ENCODE measurements at places on chromosomes 1 and 21. TPM values are rescaled to one million over a fixed set of nuclear protein-coding genes. Genes with fewer than 3 reads are reported as not detected.

The LCE1E gene
- not detected for total RNA-seq

The KRTAP19-1 gene
- not detected for total RNA-seq

The C8B gene
- total RNA-seq = 0.12 TPM

The S100A1 gene
- total RNA-seq = not detected

The CD5L gene
- not detected for total RNA-seq

The SPATA45 gene
- total RNA-seq = not detected

The LCE6A gene
- not detected for total RNA-seq

The NCDN gene
- total RNA-seq = 19.8 TPM

The NTMT2 gene
- total RNA-seq = not detected

The AMY2B gene
- total RNA-seq = 35.4 TPM

The CTPS1 gene
- total RNA-seq = 28.4 TPM

DNA sequence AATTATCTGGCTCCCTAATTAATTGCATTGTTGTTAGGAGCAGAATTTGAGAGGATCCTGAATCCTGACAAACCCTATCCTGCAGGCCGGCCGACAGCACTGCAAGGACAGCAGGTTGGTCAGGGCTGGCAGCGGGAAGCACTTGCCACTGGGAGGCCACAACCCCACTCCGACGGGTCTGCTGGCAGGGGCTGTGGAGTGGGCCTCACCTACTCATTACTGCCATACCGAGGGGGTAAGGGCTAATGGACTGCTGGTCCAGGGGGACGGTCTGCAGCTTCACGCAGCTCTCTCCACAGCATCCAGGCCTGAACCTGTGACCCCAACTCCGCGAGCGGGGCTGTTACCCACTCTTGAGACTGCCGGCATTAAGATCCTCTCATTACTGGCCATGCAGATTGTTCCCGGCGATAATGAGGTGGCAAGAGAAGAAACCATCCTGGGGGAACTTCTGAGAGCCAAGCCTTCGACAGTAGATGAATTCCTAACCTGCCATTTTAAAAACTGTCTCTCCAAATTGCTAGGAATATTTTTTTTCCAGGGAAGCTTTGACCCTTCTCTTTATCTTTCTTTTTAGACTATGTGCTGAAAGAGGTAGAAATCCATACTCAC, 501.3 kb downstream of the OMA1 start:
- no peak for DNase-seq
- no peaks in the 10 kb centered on the region for H3K4me1 ChIP-seq
- no peak overlapping the region for H3K27ac ChIP-seq

- H3K4me1 ChIP-seq = peaks cover 25% of the 10 kb centered on the region
- H3K27me3 ChIP-seq = peaks cover 3% of the 10 kb centered on the region
- H3K27ac ChIP-seq = no peak overlapping the region
- no peak overlapping the region for H3K4me3 ChIP-seq
Measured at GRCh38 chr1:32869923-32870614, 643 bp downstream of the FNDC5 start.

GRCh38 chr1:70204600-70204999, 779 bp downstream of the LRRC40 start:
- no peaks in the 10 kb centered on the region for H3K27me3 ChIP-seq
- no peak for DNase-seq
- H3K4me3 ChIP-seq = peak overlapping the region; percentile 81

DNA sequence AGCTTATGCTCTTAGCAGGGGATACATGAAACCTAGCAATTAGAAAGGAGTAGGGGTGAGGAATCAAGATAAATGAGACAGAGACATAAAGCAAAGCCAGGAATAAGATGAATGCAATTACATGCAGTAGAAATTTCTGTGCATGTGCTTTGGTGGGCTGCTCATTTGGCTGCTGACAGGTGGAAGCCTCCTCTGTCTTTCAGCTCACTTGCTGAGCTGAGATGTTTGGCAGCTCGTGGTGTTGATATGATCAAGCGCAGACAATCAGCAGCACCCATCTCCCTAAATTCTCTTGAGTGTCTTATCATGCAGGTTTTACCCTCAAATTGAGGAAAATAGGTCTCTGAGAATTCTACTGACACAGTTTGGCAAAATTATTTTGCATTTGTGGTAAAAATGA, 108.3 kb upstream of the CD34 start:
- H3K36me3 ChIP-seq = no peaks in the 10 kb centered on the region
- H3K4me3 ChIP-seq = no peak overlapping the region
- DNase-seq = no peak
- H3K4me1 ChIP-seq = no peaks in the 10 kb centered on the region

- H3K4me3 ChIP-seq = peak within 1 kb of the TSS; percentile 93
- no peaks in the 10 kb centered on the region for H3K36me3 ChIP-seq
- H3K4me1 ChIP-seq = peaks cover 37% of the 10 kb centered on the region
- DNase-seq = peak; percentile 78
- peak within 1 kb of the TSS; percentile 64 for H3K27ac ChIP-seq
Measured at GRCh38 chr21:43718872-43719747, at the start of gene PDXK. Gene PDXK, plus strand, starts transcription at chr21:43719129. Its CDS starts 166 bp downstream, at chr21:43719295.

GRCh38 chr1:10319750-10320149, 79.1 kb upstream of the PGD start:
- H3K4me1 ChIP-seq = no peaks in the 10 kb centered on the region
- H3K4me3 ChIP-seq = no peak overlapping the region
- no peaks in the 10 kb centered on the region for H3K27me3 ChIP-seq
- H3K36me3 ChIP-seq = peaks cover 2% of the 10 kb centered on the region
- no peak for DNase-seq

GRCh38 chr1:30670240-30671060, 52.9 kb downstream of the MATN1 start:
- H3K4me3 ChIP-seq = no peak overlapping the region
- H3K36me3 ChIP-seq = no peaks in the 10 kb centered on the region
- H3K27ac ChIP-seq = no peak overlapping the region
- no peaks in the 10 kb centered on the region for H3K4me1 ChIP-seq
- DNase-seq = no peak
- H3K27me3 ChIP-seq = peaks cover 28% of the 10 kb centered on the region

- no peaks in the 10 kb centered on the region for H3K27me3 ChIP-seq
- H3K36me3 ChIP-seq = no peaks in the 10 kb centered on the region
- no peak overlapping the region for H3K27ac ChIP-seq
- DNase-seq = no peak
- H3K4me3 ChIP-seq = no peak overlapping the region
Measured at GRCh38 chr1:229046251-229046853, 224.6 kb upstream of the RAB4A start.

DNA sequence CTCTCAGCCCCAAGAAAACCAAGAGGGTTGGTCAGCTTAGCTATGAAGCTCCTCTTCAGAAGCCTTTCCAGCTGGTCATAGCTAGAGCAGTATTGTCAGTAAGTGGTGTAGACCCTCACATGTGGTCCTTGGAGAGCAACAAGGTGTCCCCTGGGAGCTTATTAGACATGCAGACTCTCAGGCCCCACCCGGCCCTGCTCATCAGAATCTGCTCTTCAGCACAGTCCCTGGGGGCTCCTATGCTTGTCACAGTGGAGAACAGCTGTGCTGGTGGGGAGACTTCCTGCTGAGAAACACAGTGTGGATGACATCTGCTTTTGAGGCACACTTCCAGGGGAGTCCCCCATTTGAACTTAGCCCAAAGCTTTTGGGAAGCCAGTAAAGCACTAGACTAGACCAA, 21.9 kb upstream of the NEK2 start:
- H3K27me3 ChIP-seq = peaks cover 10% of the 10 kb centered on the region
- H3K36me3 ChIP-seq = no peaks in the 10 kb centered on the region
- H3K27ac ChIP-seq = no peak overlapping the region
- DNase-seq = peak; percentile 5
- H3K4me3 ChIP-seq = no peak overlapping the region

DNA sequence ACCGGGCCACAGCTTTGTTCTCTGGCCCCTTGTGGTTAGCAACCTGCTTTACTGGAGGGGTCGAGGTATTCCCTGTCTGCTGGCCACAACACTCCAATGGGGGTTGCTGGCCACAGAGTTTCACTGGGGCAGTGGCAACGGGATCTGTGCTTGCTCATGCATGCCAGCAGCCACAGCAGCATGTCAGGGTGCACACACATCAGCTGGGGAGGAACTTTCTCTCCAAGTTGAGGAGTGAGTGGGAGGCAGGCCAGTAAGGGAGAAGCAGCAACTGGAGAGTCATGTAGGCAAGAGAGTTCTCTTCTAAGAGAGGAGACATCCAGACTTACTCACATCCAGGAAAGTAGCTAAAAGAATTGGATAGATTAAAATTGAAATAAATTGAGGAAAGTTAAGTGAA, 38.0 kb downstream of the SAMD13 start:
- no peak overlapping the region for H3K4me3 ChIP-seq
- peaks cover 3% of the 10 kb centered on the region for H3K27me3 ChIP-seq
- H3K27ac ChIP-seq = no peak overlapping the region
- DNase-seq = no peak
- no peaks in the 10 kb centered on the region for H3K4me1 ChIP-seq

DNA sequence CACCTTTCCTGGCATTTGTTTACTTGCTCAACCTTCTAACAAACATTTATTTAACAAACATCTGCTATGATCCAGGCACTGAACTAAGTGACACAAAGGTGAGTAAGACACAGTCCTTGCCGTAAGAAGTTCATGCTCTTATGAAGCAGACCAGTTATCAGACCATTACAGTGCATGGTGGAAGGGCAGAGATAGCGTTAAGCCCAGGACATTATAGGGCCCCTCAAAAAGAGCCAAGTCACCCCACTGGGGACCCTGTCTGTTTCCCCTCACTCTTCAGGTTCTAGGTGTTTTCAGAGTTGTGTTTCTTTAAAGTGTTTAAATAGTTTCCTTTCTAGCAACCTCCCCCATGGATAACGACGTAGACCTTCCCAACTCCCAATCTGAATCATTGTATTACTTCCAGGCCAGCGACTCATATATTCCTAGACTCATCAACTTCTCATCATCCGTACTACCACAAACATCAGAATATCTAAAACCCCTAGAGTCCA, 39.3 kb downstream of the TCP10L start:
- no peaks in the 10 kb centered on the region for H3K4me1 ChIP-seq
- no peak overlapping the region for H3K27ac ChIP-seq

GRCh38 chr1:69862906-69863305, 295.2 kb downstream of the LRRC7 start:
- DNase-seq = no peak
- H3K36me3 ChIP-seq = no peaks in the 10 kb centered on the region
- H3K4me3 ChIP-seq = no peak overlapping the region
- no peaks in the 10 kb centered on the region for H3K27me3 ChIP-seq
- no peak overlapping the region for H3K27ac ChIP-seq
- no peaks in the 10 kb centered on the region for H3K4me1 ChIP-seq

GRCh38 chr1:18446751-18447150, 34.0 kb upstream of the KLHDC7A start:
- no peaks in the 10 kb centered on the region for H3K36me3 ChIP-seq
- H3K27me3 ChIP-seq = no peaks in the 10 kb centered on the region
- H3K4me3 ChIP-seq = no peak overlapping the region

DNA sequence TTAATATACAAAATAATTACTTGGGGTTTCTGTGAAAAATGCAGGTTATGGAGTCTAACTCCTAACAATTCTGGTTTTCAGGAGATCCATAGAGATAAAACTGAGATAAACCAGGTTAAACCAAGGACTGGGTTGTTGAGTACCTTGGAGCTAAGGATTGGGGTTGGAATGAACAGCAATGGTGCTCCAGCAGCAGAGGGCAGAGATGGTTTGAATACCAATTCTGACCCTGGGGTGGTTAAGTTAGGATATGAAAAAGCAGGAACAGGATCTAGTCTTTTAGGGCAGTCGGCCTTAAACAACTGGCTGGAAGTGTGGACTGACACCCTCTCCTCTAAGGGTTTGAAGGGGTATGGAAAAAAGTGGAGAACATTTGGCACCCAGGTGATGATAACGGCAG, 53.0 kb downstream of the UROD start:
- H3K4me3 ChIP-seq = no peak overlapping the region
- no peaks in the 10 kb centered on the region for H3K4me1 ChIP-seq
- DNase-seq = no peak
- no peak overlapping the region for H3K27ac ChIP-seq
- H3K27me3 ChIP-seq = no peaks in the 10 kb centered on the region

GRCh38 chr1:53340660-53341520, 13.0 kb upstream of the LRP8 start:
- no peaks in the 10 kb centered on the region for H3K36me3 ChIP-seq
- no peak for DNase-seq
- H3K27ac ChIP-seq = no peak overlapping the region
- no peak overlapping the region for H3K4me3 ChIP-seq

DNA sequence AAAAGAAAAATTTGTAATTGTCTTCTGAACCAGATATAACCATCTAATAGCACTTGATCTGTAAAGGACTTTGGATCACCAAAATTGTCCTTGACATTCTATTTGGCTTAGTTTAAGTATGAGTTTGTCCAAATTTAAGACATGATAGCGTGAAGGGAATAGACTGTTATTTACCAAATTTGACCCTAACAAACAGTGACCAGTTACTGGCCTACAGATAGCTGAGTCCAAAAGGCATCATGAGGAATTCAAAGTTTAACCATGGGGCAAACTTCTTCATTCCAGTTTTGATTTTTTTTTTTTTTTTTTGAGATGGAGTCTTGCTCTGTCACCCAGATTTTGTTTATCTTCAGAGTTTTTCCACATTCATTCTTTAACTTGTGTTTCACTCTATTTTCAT, 38.5 kb downstream of the CLIC4 start:
- H3K27ac ChIP-seq = no peak overlapping the region
- no peak for DNase-seq
- H3K27me3 ChIP-seq = no peaks in the 10 kb centered on the region
- H3K4me1 ChIP-seq = no peaks in the 10 kb centered on the region

- H3K27ac ChIP-seq = no peak overlapping the region
- no peak overlapping the region for H3K4me3 ChIP-seq
- H3K4me1 ChIP-seq = no peaks in the 10 kb centered on the region
- DNase-seq = no peak
- peaks cover 7% of the 10 kb centered on the region for H3K27me3 ChIP-seq
Measured at GRCh38 chr1:157799996-157800395, 19.9 kb downstream of the FCRL1 start.

- no peak overlapping the region for H3K27ac ChIP-seq
- H3K36me3 ChIP-seq = no peaks in the 10 kb centered on the region
- no peak overlapping the region for H3K4me3 ChIP-seq
- H3K27me3 ChIP-seq = no peaks in the 10 kb centered on the region
- H3K4me1 ChIP-seq = no peaks in the 10 kb centered on the region
- no peak for DNase-seq
Measured at GRCh38 chr1:48684381-48684780, 92.3 kb downstream of the BEND5 start.

DNA sequence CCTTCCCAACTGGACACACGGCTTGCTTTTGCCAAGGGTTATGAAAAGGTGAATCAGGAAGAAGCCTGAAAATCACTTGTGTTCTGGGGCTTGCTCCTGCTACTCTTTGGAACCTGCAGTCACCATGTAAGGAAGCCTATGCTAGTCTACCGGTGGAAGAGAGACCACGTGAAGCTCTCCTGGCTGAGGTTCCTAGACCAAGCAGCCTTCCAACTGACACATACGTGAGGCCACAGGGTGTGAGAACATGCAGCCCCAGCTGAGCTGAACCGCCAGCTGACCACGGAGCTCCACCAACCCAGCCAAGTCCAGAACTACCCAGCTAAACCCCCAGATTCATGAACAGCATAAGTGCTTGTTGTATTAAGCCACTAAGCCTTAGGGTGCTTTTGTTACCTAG, 72.8 kb upstream of the KRTAP19-8 start:
- no peak for DNase-seq
- H3K36me3 ChIP-seq = no peaks in the 10 kb centered on the region
- no peak overlapping the region for H3K27ac ChIP-seq
- no peaks in the 10 kb centered on the region for H3K27me3 ChIP-seq
- H3K4me1 ChIP-seq = no peaks in the 10 kb centered on the region

GRCh38 chr1:20367626-20368025, 77.0 kb downstream of the VWA5B1 start:
- DNase-seq = no peak
- H3K4me3 ChIP-seq = no peak overlapping the region
- no peak overlapping the region for H3K27ac ChIP-seq
- H3K27me3 ChIP-seq = peaks cover 5% of the 10 kb centered on the region
- no peaks in the 10 kb centered on the region for H3K4me1 ChIP-seq

GRCh38 chr1:180515857-180516388, 13.5 kb upstream of the ACBD6 start:
- no peak overlapping the region for H3K4me3 ChIP-seq
- H3K27ac ChIP-seq = no peak overlapping the region
- DNase-seq = peak; percentile 52
- H3K36me3 ChIP-seq = no peaks in the 10 kb centered on the region
